Activated CD8-positive, alpha-beta memory T cell treated with anti-CD3 and anti-CD28 coated beads, Interleukin-2, amount 10 ng/mL, durations not matched to agents 7 days and 5 days (primary cell): ENCODE measurements at places on chromosomes 1 and 21. TPM values are rescaled to one million over a fixed set of nuclear protein-coding genes. Genes with fewer than 3 reads are reported as not detected.
A peak's percentile ranks its signal among the peaks of the same experiment; 100 is the strongest.

Gene SYCP1
- not detected for total RNA-seq

DNA sequence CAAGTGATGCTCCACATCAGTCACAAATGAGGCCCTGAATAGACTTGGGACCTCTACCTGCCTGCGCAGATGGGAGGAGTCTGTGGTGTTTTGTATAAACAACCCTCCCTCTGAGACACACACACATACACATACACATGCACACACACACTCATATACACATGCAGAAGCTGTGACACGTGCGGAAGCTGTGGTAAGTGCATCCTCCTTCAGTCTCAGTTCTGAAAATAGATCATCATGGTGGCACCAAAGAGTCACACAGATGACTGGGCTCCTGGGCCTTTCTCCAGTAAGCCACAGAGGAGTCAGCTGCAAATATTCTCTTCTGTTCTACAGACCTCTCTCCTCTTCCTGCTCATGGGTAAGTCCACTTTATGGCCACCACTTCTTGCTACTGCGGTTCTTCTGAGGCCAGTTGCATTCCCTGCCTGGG is at the start of gene LY9:
Gene LY9, plus strand, starts transcription at position 224 of the 433 bp plus-strand sequence. Its CDS starts 14 bp downstream, at position 238.
- peak; percentile 93 for DNase-seq

Gene OR11L1
- total RNA-seq = not detected

Gene UBXN10
- 1.1 TPM for total RNA-seq

Gene TRIM67
- total RNA-seq = not detected

Gene TAL1
- not detected for total RNA-seq

DNA sequence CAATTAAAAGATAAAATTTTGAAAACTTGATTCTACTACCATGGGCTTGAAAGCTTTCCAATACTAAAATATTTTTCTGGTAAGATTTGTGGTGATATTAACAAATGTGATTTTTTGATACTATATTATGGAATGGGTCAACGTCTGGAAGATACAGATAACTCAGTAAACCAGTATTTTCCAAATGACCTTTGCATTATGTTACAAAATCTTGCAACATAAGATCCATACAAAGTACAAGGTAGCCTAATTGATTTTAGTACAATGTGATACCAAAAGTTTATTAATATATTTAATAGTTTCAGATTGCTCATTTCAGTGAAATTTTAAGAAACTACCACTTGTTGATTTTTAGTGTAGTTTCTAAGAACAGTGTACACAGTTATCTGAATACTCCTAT is 236.2 kb downstream of the KIF26B start:
- no peak for DNase-seq

GRCh38 chr1:216047811-216048572 is 375.3 kb downstream of the USH2A start:
- DNase-seq = no peak

Gene SH2D2A
- 157 TPM for total RNA-seq

- no peak for DNase-seq
Observed at GRCh38 chr1:10708757-10709156, 87.7 kb downstream of the CASZ1 start.

Gene S100A9
- total RNA-seq = not detected
